CD4-positive, alpha-beta T cell treated with Interferon gamma for 1 hour (primary cell): ENCODE measurements at places on chromosomes 16 and 17.

GRCh38 chr16:17068524-17068923 is 402.2 kb downstream of the XYLT1 start:
- DNase-seq = no peak

- no peak for DNase-seq
Measured at GRCh38 chr17:14305785-14306496, 5.1 kb downstream of the HS3ST3B1 start.

DNA sequence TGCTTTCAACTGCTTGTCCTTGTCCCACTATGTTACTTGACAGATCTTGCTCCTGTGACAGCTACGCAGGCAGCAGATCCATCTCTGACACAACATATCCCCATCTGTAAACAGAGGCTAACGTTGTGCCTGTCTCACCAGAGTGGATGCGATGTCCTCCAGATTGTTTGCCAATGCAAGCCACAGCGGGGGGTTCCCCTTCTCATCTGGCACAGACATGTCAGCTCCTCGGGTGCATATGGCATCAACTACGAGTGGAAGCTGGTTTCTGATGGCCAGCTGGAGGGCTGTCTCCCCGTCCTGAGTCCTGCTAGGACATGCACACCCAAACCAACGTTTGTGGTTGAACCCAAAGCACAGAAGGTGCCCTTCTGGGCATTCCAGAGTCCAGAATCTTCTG is 39.0 kb downstream of the CYB5D2 start:
- no peak for DNase-seq

DNA sequence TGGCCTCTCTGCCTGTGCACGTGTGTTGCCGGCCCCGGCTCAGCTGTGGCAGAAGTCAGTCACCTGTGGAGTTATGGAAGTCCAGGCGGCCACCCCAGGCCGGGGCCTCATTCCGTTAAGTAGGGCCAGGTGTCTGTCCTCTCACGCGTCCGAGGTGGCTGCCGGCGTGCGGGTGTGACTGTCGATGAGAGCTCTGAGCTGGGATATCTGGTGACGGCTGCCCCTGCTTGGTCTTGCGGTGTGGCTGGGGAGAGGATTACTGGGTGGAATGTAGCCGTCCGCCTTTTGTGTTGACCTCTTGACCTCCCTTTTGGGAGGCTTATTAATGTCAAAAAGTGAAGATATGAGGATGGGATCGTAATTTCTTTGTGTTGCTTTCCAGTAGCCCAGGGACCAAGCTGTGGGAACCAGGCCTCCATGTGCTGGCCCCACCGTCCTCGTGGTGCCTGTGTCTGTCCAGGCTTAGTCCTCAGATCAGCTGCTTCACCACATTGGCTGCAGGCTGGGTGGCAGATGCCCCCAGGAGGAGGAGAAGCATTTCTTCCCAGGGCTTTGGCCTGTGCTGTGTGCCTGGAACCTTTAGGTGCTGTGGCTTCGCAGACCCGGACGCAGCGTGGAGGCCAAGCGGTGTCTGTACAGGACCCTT is 23.0 kb upstream of the ZNF750 start:
- DNase-seq = no peak

- no peak for DNase-seq
Measured at GRCh38 chr16:81609323-81609892, 164.8 kb downstream of the CMIP start.

- DNase-seq = no peak
Measured at GRCh38 chr17:27755706-27756466, 44.4 kb downstream of the NOS2 start.

DNA sequence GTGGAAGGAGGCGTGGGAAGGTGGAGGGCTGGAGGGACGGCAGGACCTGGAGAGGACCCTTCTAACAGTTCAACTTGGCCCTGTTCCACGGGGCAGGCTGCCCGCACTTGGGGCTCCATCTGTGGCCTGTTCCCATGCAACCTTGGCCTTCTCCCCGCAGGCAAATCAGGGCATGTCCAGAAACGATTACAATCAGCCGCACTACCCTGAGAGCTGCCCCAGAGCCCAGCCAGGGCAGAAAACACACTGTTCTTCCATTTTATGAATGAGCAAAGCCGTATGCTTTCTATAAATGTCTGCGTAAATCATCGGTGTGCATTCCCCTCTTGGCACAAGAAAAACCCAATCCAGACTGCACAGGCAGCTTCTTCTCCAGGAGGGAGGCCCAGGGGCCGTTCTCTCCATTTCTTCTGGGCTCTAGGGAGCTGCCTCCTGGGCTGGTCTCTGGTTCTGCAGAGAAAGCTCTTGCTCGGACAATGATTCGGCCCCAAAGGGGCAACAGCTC is 228.7 kb downstream of the SOX9 start:
- DNase-seq = no peak

GRCh38 chr17:61416211-61416539 is 16.5 kb downstream of the TBX2 start:
- DNase-seq = no peak

DNA sequence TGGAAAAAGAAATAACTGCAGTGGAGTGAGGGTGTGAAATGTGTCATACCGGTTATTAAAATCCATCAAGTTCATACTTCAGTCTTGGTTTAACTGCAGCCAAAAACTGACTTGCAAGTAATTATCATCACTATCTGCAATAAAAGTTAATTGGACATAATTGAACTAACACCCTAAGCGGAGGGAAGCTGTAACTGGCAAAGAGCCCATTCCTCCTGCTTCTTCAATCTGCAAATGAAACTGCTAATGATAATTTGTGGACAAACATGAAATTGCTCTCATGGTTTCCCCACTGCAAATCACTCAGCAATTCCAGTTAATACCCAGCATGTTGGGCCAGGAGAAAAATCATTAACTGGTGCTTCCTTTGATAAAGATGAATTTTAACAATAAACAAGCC is 46.5 kb downstream of the FAM222B start:
- no peak for DNase-seq

GRCh38 chr17:20026960-20027359 is 17.8 kb downstream of the SPECC1 start:
- no peak for DNase-seq

GRCh38 chr16:27317738-27318391 is 4.1 kb downstream of the IL4R start:
- no peak for DNase-seq

GRCh38 chr16:8511464-8511863 is 78.8 kb downstream of the TMEM114 start:
- no peak for DNase-seq

DNA sequence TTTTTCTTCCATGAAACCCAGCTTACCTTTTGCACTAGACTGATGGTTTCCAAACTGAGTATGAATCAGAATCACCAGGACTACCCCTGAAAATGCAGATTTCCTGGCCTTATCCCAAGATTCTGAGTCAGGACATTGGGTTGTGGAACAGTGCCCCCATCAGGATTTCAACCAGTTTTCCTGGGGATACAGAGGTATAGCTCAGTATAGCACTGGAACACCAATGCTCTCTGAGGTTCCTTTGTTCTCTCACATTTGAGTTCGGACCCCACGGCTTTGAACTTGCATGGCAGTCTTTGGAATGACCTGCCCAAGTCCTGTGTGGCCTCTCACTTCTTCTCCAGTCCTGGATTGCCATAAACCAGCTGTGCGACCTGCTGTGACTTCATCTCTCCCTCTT is 12.8 kb upstream of the CCL8 start:
- DNase-seq = no peak

DNA sequence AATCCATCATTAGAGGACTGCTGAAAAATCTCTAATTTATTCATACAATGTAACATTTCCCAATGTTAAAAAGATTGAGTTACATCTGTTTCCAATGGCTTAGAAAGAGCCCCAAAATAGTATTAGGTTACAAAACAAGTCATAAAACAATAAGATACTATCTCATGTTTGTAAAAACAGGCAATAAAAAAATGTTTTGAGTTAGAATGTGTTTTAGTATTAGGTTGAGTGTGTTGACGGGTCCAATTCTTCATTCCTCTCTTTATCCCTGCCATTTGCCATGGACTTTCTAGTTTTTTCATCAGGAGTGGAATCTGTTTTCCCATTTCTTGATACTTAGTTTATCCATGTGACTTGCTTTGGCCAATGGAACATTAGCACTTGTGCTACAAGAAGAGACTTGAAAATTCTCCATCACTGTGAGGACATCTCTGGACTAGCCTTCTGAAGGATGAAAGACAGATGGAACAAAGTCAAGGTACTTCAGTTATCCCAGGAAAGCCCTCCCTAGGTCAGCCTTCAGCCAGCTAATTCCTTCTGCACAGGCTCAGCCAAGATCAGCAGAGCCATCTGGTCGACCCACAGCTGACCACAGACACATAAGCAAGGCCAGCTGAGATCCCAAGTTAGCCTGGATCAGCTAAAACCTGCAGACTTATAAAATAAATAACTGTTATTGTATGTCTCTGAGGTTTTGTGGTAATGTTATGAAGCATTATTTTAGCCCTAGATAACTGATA is 83.3 kb downstream of the HS3ST3A1 start:
- DNase-seq = no peak

GRCh38 chr16:89319886-89320781 is 102.6 kb downstream of the ZNF778 start:
- no peak for DNase-seq

- no peak for DNase-seq
Measured at GRCh38 chr17:56735842-56736241, 97.9 kb downstream of the C17orf67 start.

DNA sequence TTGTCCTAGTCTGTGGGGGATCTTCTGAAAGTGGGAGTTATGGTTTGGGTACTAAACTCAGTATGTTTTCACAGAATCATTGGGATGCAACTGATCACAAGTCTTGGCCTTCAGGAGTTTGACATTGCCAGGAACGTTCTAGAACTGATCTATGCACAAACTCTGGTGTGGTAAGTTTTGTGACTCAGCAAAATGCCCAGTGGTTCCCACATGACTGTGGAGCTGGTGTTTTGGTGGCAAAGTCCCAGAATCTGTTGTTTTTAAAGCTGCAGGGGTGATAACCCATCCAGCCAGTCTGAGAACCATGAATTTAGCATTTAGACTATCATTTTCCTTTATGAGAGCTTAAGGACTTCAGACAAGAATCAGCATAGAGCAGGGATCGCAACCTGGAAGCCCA is 40.6 kb downstream of the GDE1 start:
- DNase-seq = no peak

DNA sequence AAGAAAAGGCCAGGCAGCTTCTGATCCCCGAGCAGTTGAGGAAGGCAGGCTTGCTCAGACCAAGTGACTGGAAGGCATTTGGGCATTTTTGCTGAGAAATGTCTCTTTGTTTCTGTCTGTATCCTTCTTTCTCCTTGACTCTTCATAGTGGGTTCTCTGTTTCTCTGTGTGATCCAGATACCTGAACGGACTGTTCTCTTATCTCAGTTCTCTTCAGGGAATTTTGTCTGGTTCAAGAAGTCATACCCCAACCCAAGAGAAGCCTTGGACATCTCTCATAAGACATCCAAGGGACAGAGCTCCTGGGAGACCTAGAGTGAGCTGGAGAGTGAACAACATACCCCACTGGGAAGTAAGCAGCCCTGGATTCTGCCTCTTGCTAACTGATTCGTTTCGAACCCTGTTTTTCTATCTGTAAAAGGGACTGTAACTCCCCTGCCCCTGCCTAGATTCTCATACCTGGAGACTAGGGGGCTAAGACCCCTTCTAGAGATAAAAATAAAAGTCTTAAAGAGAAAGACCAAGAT is 541 bp downstream of the CCL3 start:
- DNase-seq = no peak

- no peak for DNase-seq
Measured at GRCh38 chr16:67302076-67302475, 22.7 kb downstream of the PLEKHG4 start.

DNA sequence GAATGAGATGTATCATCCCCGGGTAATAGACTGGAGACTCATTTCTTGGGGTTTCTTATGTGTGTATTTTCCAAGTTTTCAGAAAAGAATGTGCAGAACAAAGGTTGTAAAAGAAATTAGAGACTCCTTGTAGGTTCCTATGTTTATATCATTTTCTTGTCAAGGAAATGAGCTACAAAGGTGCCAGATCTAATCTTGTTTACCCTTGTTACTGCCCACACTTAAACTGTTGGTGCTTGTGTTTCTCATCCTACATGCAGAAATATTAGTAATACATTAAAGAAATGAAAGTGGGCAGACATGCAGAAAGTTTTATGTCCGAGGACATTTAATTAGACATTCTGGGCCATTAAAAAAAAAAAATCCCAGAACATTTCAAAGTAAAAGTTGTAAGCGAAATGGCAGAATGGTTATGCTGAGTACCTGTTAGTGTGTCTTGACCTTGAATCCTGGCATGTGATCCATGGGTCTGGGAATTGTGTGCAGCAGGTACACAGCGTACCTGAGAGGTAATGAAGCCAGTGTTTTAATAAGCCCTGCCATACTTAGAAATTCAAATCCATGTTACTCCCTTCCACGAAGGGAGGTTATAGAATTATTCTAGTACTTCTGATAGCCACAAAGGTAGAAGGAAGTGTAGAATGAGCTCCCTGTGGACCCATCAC is 62.6 kb upstream of the CACNG5 start:
- DNase-seq = no peak

- peak; percentile 71 for DNase-seq
Measured at GRCh38 chr17:45428050-45428617, 4.5 kb downstream of the ARHGAP27 start.

DNA sequence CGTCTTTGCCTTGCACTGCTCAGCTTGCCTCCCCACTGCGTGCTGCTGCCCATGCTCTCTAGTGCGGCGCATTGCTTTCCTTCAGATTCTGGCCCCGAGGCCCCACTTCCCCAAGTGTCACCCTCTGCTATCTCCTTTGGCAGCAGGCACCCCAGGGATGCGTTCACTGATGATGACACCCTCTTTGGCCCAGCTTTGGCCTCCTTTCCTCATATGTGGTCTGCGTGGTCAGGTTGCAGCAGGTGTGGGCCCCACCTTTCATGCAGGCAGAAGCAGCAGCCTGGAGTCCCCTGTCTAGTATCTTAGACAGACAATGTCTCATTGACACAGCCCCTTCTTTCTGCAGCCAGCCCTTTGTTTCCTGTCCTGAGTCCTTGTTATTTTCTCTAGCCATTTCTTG is 4.8 kb upstream of the CCL3 start:
- no peak for DNase-seq

DNA sequence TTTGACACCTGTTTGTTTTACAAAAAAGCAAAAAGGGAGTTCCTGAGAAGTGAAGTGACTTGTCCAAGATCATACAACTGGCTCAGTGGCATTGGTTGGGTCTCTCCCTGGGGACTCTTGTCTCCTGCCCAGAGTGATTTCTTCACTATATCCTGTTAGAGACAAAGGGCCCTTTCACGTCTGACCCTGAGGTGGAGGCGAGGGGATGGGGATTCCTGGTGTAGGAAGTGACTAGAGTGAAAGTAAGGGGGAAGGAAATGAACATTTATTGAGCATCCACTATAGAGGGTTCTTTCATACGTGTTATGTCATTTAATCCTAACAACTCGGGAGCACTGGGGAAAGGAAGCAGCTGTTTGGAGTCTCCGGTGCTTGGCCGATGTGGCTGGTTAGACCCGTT is 9.0 kb downstream of the ITGB3 start:
- DNase-seq = no peak

- DNase-seq = no peak
Measured at GRCh38 chr16:52398491-52398960, 148.4 kb downstream of the TOX3 start.

GRCh38 chr16:85498607-85499006 is 114.5 kb upstream of the GSE1 start:
- DNase-seq = peak; percentile 19

- DNase-seq = peak; percentile 30
Measured at GRCh38 chr16:1444730-1445517, 568 bp upstream of the CCDC154 start.

- DNase-seq = no peak
Measured at GRCh38 chr16:84999857-85000480, 11.4 kb downstream of the ZDHHC7 start.

- DNase-seq = peak; percentile 37
Measured at GRCh38 chr16:88747588-88748301, 37.3 kb downstream of the PIEZO1 start.

- DNase-seq = no peak
Measured at GRCh38 chr16:57863434-57864160, 61.3 kb upstream of the KIFC3 start.
